ENCODE measurements at places on chromosomes 5 and 9.

GRCh38 chr5:164753434-164753833 lies 1248.0 kb downstream of the MAT2B start:
- no peak for DNase-seq

- DNase-seq: no peak
Measured at GRCh38 chr9:21160178-21160577, 6.3 kb downstream of the IFNA21 start.

- DNase-seq: no peak
Measured at GRCh38 chr5:108814551-108814950, 66.9 kb downstream of the FER start.

GRCh38 chr9:106092083-106092482 lies 397.7 kb downstream of the TMEM38B start:
- no peak for DNase-seq

GRCh38 chr5:41275813-41276512 lies 62.6 kb upstream of the C6 start:
- DNase-seq: no peak

DNA sequence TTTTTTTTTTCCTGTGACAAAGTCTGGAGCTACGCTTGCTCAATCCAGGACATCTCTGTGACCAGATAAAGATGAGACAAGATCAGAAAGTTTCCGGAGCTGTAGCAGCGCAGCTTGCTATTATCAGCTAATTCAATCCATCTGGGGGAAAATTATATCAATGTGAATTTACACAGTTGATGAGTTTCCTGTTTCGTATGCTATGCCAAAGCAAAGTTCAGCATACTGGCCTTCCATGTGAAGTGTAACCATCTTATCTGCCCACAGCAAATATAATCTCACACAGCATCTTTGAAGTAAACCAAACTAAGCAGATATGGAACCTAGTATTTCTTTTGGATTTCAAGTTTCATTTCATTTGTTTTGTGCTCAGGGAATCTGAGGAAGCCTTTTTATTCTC lies 1767.7 kb downstream of the EFNA5 start:
- DNase-seq: no peak

Measured in hepatocyte (in vitro differentiated cells).